CD8-positive, alpha-beta memory T cell (primary cell): ENCODE measurements at places on chromosomes 13 and 19. TPM values are rescaled to one million over a fixed set of nuclear protein-coding genes. Genes with fewer than 3 reads are reported as not detected.

DNA sequence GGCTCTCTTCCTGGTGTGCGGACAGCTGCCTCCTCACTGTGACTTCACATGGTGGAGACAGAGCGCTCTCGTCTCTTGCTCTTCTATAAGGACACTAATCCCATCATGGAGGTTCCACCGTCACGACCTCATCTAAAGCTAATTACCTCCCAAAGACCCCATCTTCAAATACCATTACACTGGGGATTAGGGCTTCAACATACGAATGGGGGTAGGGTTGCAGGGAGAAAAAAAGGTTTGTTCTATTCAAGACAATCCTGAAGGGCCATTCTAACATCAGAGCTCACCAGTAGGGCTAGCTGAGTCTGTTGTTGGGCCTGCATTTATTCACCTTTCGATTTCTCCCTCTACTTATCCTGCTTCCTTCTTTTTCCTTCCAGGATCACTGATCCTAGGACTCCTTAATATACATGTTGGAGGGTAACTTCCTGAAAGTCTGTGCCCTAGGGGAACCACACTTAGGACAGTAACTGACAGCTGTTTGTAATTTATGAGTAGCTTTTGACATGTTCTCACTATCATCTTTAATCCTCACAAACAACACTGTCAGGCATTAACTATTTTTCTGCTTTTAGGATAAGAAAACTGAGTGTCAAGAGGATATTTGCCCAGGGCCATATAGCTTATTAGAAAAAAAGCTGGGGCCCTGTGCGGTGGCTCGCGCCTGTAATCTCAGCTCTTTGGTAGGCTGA is 18.8 kb upstream of the GTF2F2 start:
- no peaks in the 10 kb centered on the region for H3K36me3 ChIP-seq
- H3K4me3 ChIP-seq, result no peak overlapping the region
- H3K27me3 ChIP-seq, result no peaks in the 10 kb centered on the region
- no peaks in the 10 kb centered on the region for H3K4me1 ChIP-seq

The SIGLEC12 gene
- total RNA-seq, result 1.0 TPM

The C3 gene
- total RNA-seq, result 1.6 TPM

GRCh38 chr19:20863176-20863575 is 59.9 kb upstream of the ZNF85 start:
- H3K36me3 ChIP-seq, result no peaks in the 10 kb centered on the region
- DNase-seq, result no peak
- H3K4me1 ChIP-seq, result no peaks in the 10 kb centered on the region
- no peak overlapping the region for H3K27ac ChIP-seq
- no peak overlapping the region for H3K4me3 ChIP-seq
- H3K27me3 ChIP-seq, result no peaks in the 10 kb centered on the region

DNA sequence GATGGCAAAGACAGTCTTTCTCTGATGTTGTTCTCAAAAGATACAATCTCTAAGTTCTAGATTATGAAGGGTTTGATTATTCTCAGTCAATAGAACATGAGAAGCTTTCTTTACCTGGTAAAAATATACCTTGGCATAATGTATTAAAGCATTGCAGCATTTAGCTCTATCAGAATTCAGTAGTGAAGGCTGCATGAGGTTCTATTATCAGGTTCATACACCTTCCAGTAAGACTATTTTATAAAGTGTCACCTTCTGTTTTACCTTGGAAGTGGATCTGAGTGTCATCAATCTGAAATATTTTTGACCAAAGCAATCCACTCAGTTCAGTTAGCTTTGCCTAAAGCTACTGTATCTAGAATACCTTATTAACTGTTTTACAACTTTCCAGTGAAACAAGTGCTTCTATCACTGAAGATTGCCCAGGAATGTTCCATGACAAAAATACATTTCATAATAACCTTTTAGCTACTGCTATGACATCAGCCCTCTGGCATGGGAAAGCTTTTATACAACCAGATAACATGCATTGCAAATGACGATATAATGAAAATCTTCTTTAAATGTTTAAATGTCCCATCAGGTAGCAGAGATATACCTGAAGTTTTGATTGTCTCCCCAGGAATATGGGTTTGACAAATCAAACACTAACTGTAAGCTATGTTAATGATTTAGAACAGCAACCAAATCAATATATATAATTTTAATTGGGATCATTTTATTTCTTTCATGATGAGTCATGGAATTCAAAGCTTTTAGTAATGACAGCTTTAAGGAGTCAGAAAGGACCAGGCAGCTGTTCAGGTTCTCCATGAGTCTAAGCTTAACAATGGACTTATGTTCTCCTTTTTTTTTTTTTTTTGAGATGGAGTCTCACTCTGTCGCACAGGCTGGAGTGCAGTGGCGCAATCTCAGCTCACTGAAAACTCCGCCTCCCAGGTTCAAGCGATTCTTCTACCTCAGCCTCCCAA is 72.2 kb downstream of the UFM1 start:
- H3K27me3 ChIP-seq, result no peaks in the 10 kb centered on the region
- H3K27ac ChIP-seq, result no peak overlapping the region
- no peak overlapping the region for H3K4me3 ChIP-seq
- DNase-seq, result no peak

GRCh38 chr13:33509642-33510229 is 224.2 kb upstream of the STARD13 start:
- DNase-seq, result no peak
- H3K27me3 ChIP-seq, result no peaks in the 10 kb centered on the region
- no peak overlapping the region for H3K27ac ChIP-seq
- H3K36me3 ChIP-seq, result no peaks in the 10 kb centered on the region
